ENCODE measurements at places on chromosomes 4 and X. TPM values are rescaled to one million over a fixed set of nuclear protein-coding genes. Genes with fewer than 3 reads are reported as not detected.

The RAB9B gene
- 0.28 TPM for total RNA-seq

The SPATA4 gene
- total RNA-seq, result 0.09 TPM

The NUDT10 gene
- 0.94 TPM for total RNA-seq

The MAGEA10 gene
- not detected for total RNA-seq

The CLDN22 gene
- total RNA-seq, result not detected

The RTL9 gene
- total RNA-seq, result not detected

The FANCB gene
- total RNA-seq, result 4.0 TPM
